ENCODE measurements at places on chromosomes 16 and 17. TPM values are rescaled to one million over a fixed set of nuclear protein-coding genes. Genes with fewer than 3 reads are reported as not detected.

- peaks cover 33% of the 10 kb centered on the region for H3K4me1 ChIP-seq
- no peak overlapping the region for H3K4me3 ChIP-seq
- H3K27me3 ChIP-seq: no peaks in the 10 kb centered on the region
- H3K36me3 ChIP-seq: no peaks in the 10 kb centered on the region
- H3K27ac ChIP-seq: no peak overlapping the region
- no peak for DNase-seq
Observed at GRCh38 chr17:376936-377863, 24.6 kb upstream of the RPH3AL start.

The PRSS27 gene
- total RNA-seq: 19.0 TPM

The GPT2 gene
- total RNA-seq: 47.8 TPM

The TBC1D26 gene
- total RNA-seq: 0.45 TPM

The CTRB1 gene
- not detected for total RNA-seq

- H3K4me1 ChIP-seq: peaks cover 15% of the 10 kb centered on the region
- DNase-seq: no peak
- H3K27me3 ChIP-seq: peaks cover 3% of the 10 kb centered on the region
- no peak overlapping the region for H3K4me3 ChIP-seq
- H3K27ac ChIP-seq: no peak overlapping the region
Observed at GRCh38 chr16:26709175-26709574, 357.6 kb upstream of the C16orf82 start.

GRCh38 chr16:48047720-48048119 lies 108.1 kb downstream of the ABCC12 start:
- H3K27me3 ChIP-seq: peaks cover 3% of the 10 kb centered on the region
- H3K27ac ChIP-seq: no peak overlapping the region
- no peak overlapping the region for H3K4me3 ChIP-seq
- DNase-seq: no peak
- H3K4me1 ChIP-seq: peaks cover 3% of the 10 kb centered on the region

DNA sequence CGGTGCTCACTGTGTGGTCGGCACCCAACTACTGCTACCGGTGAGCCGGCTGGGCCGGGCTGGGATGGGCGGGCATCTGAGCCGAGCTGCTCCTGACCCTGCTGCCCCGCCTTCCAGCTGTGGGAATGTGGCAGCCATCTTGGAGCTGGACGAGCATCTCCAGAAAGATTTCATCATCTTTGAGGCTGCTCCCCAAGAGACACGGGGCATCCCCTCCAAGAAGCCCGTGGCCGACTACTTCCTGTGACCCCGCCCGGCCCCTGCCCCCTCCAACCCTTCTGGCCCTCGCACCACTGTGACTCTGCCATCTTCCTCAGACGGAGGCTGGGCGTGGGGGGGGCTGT lies 6.9 kb downstream of the TBX6 start:
- peaks cover 12% of the 10 kb centered on the region for H3K4me1 ChIP-seq
- H3K27me3 ChIP-seq: no peaks in the 10 kb centered on the region
- H3K27ac ChIP-seq: no peak overlapping the region
- DNase-seq: no peak
- no peak overlapping the region for H3K4me3 ChIP-seq

- DNase-seq: peak; percentile 72
- H3K4me3 ChIP-seq: peak overlapping the region; percentile 72
- peaks cover 22% of the 10 kb centered on the region for H3K27me3 ChIP-seq
- peaks cover 45% of the 10 kb centered on the region for H3K4me1 ChIP-seq
- H3K27ac ChIP-seq: peak overlapping the region; percentile 97
Observed at GRCh38 chr16:14309001-14309886, 238.1 kb downstream of the MRTFB start.

DNA sequence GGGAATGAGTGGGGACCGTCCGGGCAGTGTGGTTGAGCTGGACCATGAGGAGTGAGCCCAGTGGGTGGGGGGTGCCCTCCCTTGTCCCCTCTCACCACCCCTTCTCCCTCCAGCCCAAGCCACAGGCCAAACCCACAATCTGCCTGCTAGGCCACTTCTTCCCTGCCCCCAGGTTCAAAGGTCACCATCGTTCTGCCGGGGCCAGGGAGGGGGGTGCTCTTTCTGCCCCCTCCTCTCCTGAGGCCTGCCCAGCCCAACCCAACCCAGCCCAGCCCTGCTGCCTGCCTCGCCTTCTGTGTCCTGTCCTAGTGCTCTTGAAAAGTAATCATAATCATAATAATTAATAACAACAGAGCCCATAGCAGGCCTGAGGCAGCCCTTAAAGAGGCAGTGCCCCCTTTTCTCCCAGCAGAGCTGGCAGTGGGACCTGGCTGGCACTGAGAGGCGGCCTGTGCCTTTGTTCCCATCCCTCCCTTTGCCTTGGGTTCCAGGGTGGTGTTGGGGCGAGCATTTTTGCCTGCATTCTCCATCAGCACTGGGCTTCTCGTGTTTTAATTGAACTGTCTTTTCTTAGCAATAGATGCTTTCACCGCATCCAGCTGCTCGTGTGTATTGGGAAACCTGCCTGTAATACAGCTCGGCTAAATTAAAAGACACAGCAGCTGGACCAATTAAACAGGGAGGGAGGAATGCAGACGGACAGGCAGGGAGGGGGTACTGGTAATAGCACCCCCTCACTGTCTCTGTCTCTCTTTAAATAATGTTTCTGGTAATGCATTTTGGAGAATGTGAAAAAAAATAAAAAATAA lies 46.8 kb downstream of the SREBF1 start:
- H3K4me1 ChIP-seq: peaks cover 71% of the 10 kb centered on the region
- H3K4me3 ChIP-seq: peak overlapping the region; percentile 57
- H3K27ac ChIP-seq: peak overlapping the region; percentile 80
- peaks cover 5% of the 10 kb centered on the region for H3K36me3 ChIP-seq
- DNase-seq: no peak
- H3K27me3 ChIP-seq: no peaks in the 10 kb centered on the region

DNA sequence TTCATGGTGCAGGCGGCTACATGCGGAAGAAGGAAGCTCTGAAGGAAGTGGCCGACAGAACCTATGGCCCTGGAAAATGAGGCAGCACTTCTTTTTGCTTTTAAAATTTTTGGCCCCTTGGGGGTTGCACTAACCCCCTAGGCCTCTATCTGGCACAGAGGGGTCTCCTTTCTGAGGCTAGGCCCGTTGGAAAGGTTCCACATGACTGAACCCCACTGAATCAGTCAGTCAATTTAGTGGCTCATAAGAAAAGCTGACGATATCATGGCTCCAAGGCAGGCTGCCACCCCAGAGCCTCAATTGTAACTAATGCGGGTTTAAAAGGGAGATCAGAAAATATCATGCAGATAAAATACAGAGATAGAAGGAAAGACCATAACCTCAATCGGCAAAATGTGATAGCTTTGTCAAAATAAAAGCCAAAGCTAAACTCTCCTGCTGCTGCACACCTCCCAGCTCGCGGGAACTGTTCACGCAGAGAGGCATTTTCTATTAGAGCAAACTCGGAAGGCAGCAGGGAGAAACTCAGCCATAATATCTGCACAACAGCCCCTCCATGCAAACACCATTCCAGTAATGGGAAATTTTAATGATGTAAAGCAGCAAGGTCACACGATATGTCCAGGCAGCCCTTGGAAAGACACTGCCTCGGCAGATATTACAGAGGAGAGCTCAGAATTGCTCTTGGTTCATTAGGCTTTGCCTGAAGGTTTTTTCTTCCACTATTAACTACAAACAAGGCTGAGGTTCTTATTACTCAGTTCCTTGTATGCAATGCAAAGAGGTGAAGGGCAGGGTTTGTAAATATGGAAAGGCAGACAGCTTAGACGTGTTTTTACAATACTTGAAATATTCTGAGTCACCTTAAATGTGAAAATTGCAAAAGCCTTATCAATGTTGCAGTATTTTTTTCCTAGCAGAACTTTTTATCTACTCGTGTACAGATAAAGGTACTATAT lies 200.4 kb upstream of the PMFBP1 start:
- H3K4me1 ChIP-seq: peaks cover 20% of the 10 kb centered on the region
- peak overlapping the region; percentile 32 for H3K4me3 ChIP-seq
- DNase-seq: no peak
- no peaks in the 10 kb centered on the region for H3K27me3 ChIP-seq

DNA sequence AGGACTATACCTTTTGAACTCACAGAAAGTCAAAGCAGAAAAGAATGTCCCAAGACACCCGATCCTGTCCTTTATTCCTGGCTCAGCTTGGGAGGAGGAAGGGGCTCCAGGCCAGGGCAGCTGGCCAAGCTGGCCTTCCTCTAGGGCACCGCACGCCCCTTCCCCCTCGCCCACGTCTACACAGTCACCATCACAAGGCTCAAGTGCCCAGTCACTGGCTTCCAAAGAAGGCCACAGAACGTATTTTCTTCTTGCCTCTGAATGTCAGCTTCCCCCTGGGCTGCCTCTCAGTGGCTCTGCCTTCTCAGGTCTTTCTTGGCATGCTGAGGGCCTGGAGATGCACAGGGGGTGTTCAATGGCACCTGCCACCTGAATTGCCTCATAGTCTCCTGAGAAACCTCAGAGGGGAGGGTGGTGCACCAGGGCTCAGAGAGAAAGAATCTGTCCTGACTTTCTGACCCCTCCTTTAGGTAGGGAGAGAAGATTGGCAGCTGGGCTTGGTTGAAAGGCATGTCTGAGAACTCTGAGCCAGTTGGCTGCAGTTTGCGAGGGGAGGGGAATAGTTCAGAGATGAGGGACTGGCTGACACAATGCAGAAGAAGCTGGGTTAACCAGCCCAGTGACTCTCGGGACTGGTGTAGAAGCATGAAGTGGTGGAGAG lies 2.1 kb downstream of the DHRS11 start:
- H3K36me3 ChIP-seq: peaks cover 13% of the 10 kb centered on the region
- peak; percentile 64 for DNase-seq
- peak overlapping the region; percentile 89 for H3K4me3 ChIP-seq
- peak overlapping the region; percentile 99 for H3K27ac ChIP-seq
- peaks cover 27% of the 10 kb centered on the region for H3K4me1 ChIP-seq

DNA sequence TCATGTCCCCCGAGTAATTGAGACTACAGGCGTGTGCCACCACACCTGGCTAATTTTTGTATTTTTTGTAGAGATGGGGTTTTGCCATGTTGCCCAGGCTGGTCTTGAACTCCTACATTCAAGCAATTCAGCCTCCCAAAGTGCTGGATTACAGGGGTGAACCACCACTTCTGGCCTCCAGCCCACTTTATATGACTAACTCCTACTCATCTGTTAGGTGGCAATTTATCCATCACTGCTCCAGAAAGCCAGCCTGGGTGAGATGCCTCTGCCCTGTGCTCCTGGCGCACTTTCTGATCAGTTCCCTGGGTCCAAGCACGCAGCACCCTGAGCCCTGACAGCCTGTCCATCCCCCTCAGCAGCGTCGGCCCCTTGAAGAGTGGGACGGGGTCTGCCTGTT lies 29.4 kb downstream of the ADAM11 start:
- H3K4me3 ChIP-seq: no peak overlapping the region
- H3K27ac ChIP-seq: no peak overlapping the region
- no peak for DNase-seq
- H3K36me3 ChIP-seq: no peaks in the 10 kb centered on the region
- H3K4me1 ChIP-seq: no peaks in the 10 kb centered on the region

GRCh38 chr16:56198755-56199114 lies 7.4 kb downstream of the GNAO1 start:
- H3K4me3 ChIP-seq: no peak overlapping the region
- H3K4me1 ChIP-seq: no peaks in the 10 kb centered on the region
- H3K27ac ChIP-seq: no peak overlapping the region
- DNase-seq: no peak

GRCh38 chr17:72405662-72406230 lies 284.9 kb downstream of the SOX9 start:
- no peak overlapping the region for H3K27ac ChIP-seq
- peaks cover 36% of the 10 kb centered on the region for H3K36me3 ChIP-seq
- H3K27me3 ChIP-seq: no peaks in the 10 kb centered on the region
- DNase-seq: no peak
- H3K4me1 ChIP-seq: peaks cover 68% of the 10 kb centered on the region

GRCh38 chr16:88656291-88656980 lies 5.6 kb upstream of the CYBA start:
- no peaks in the 10 kb centered on the region for H3K36me3 ChIP-seq
- H3K4me3 ChIP-seq: no peak overlapping the region
- H3K27ac ChIP-seq: no peak overlapping the region
- no peaks in the 10 kb centered on the region for H3K4me1 ChIP-seq
- no peak for DNase-seq
- H3K27me3 ChIP-seq: no peaks in the 10 kb centered on the region

The MYO15A gene
- 1.8 TPM for total RNA-seq

The MYOCD gene
- 0.07 TPM for total RNA-seq

GRCh38 chr17:8084250-8084649 lies 3.3 kb downstream of the ALOX12B start:
- H3K4me3 ChIP-seq: no peak overlapping the region
- H3K4me1 ChIP-seq: no peaks in the 10 kb centered on the region
- no peak for DNase-seq

- H3K36me3 ChIP-seq: no peaks in the 10 kb centered on the region
- H3K4me3 ChIP-seq: peak overlapping the region; percentile 40
- no peak for DNase-seq
- H3K27ac ChIP-seq: peak overlapping the region; percentile 46
- peaks cover 3% of the 10 kb centered on the region for H3K27me3 ChIP-seq
Observed at GRCh38 chr16:79640513-79641360, 40.2 kb upstream of the MAF start.

The ENPP7 gene
- 20.5 TPM for total RNA-seq

DNA sequence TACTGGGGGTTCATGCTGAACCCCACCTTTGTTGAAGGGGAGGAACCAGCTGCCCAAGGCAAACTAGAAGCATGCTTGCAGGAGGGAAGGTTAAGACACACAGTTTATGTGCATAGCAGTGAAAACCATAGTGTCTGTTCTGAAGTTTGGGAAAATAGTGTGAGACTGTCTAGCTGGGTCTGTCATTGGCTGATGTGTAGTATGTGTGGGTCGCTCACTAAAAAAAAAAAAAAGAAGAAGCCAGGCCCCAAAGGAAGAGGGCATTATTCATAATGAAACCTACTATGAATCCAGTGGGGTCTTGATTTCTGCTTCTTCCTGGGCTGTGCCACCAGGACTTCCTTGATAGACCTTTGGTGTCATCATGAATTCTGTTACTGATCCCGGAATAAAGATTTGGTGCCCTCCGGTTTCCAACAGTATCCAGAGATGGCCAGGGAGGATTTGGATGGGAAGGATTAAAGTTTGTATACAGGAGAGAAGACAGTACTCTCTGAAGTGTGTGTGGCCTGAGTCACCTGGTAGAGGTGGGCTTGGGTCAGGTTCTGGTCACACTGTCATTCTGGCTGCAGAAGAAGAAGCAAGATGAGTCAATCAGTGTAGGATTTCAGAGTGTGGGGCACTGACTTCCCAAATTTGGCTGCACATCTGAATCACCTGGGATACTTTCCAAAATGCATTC lies 220.3 kb downstream of the PRKCA start:
- H3K27ac ChIP-seq: no peak overlapping the region

DNA sequence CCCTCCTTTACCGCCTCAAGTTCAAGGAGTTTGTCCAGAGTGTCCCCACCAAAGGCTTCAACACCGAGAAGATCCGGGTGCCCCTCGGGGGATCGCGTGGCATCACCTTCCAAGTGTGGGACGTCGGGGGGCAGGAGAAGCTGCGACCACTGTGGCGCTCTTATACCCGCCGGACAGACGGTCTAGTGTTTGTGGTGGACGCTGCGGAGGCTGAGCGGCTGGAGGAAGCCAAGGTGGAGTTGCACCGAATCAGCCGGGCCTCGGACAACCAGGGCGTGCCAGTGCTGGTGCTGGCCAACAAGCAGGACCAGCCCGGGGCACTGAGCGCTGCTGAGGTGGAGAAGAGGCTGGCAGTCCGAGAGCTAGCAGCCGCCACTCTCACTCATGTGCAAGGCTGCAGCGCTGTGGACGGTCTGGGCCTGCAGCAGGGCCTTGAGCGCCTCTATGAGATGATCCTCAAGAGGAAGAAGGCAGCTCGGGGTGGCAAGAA lies 1.1 kb downstream of the ARL4D start:
- H3K4me1 ChIP-seq: peaks cover 19% of the 10 kb centered on the region
- H3K27ac ChIP-seq: peak overlapping the region; percentile 91
- H3K27me3 ChIP-seq: no peaks in the 10 kb centered on the region
- no peaks in the 10 kb centered on the region for H3K36me3 ChIP-seq
- DNase-seq: no peak

The PMP22 gene
- 16.2 TPM for total RNA-seq

- H3K27me3 ChIP-seq: peaks cover 16% of the 10 kb centered on the region
- no peak for DNase-seq
- H3K36me3 ChIP-seq: no peaks in the 10 kb centered on the region
- no peak overlapping the region for H3K4me3 ChIP-seq
Observed at GRCh38 chr16:23279721-23280153, 22.4 kb upstream of the SCNN1B start.

All from type B pancreatic cell (in vitro differentiated cells).